DND-41 (cell line): ENCODE measurements at places on chromosomes 6 and 20.
A peak's percentile ranks its signal among the peaks of the same experiment; 100 is the strongest.

- no peak for DNase-seq
Observed at GRCh38 chr6:106882601-106883518, 91.7 kb downstream of the CD24 start.

DNA sequence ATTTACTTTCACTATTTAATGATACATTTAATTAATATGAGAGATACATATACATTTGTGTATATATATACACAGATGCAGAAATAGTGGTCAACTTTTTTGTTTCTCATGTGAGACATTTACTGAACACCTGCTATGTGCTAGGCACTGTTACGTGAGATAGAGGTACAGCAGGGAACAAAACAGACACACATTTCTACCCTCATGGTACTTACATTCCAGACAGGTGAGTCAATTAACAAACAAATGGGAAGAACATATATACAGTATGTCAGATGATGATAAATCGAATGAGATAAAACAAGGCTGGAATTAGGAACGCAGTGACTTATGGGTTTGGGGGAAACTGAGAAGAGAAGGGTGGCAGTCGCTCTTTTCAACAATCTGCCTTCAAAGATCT, 5.1 kb downstream of the TFB1M start:
- no peak for DNase-seq

GRCh38 chr6:11553824-11554223, 16.3 kb downstream of the TMEM170B start:
- DNase-seq = no peak

DNA sequence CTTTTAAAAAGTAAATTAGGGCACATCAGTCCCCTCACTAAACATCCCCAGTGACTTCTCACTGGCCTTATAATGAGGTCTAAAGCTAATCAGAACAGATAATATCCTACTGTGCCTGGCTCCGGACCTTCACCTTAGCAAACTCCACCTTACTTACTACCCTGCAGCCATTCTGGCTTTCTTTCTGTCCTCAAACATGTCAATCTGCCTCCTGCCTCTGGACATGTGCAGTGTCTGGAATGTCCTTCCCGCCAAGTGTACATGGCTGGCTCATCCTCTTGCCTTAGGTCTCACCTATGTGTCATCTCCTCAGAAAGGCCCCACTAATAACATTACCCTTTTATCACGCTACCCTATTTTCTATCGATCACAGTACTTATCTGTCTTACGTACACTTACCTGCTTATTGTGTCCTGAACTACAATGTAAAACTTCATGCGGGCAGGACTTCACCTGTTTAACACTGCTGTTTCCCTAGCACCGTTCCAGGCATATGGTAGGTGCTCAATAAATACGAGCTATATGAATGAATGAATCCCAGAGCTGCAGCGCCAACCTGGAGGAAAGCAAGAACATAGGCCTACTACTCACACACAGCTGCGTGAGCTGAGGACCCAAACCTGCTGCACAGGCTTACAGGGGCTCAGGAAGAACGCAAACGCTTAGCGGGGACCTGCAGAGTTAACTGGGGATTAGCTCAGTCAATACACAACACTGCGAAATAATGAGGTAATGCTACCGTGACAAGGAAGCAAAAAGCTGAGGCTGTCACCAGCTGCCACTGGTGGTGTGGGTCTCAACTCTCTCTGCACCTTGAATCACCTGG, 991 bp downstream of the UQCC2 start:
- DNase-seq = peak; percentile 33

- DNase-seq = no peak
Observed at GRCh38 chr6:156650896-156651390, 126.2 kb upstream of the ARID1B start.

- no peak for DNase-seq
Observed at GRCh38 chr20:329851-330232, 4.5 kb downstream of the SOX12 start.

DNA sequence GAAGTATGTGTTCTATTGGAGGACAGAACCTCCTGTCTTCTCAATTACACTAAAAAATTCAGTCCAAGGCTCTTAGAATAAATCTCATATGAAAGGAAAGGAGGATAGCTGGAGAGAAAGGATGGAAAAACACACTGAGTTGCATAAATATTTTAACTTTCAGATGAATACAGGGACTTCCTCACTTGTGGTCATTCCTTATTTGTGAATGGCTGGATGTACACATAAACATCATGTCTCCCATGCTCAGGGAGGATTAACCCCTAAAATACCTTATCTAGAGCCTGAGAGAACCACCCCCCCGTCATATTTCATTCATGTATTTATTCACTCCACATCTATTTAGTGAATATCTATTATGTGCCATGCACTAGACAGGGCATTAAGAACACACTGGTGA, 217.6 kb upstream of the CITED2 start:
- no peak for DNase-seq

DNA sequence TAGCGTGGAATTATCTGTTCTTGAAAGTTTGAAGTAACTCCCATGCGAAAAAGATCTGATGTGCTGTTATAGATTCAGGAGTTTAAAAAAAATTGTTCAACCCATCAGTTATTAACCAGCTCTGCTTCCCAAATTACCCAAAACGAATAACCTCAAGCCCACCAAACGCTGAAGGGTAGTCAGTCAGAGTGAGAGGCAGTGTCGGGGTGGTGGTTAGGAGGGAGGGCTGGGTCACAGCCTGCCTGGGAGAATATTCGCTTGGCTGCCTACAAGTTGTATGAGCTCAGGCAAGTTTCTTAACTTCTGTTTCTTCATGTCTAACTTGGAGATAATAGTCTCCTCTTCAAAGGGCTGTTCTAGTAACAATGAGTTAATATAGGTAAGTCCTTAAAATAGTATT, 114.6 kb downstream of the JPH2 start:
- DNase-seq = no peak

DNA sequence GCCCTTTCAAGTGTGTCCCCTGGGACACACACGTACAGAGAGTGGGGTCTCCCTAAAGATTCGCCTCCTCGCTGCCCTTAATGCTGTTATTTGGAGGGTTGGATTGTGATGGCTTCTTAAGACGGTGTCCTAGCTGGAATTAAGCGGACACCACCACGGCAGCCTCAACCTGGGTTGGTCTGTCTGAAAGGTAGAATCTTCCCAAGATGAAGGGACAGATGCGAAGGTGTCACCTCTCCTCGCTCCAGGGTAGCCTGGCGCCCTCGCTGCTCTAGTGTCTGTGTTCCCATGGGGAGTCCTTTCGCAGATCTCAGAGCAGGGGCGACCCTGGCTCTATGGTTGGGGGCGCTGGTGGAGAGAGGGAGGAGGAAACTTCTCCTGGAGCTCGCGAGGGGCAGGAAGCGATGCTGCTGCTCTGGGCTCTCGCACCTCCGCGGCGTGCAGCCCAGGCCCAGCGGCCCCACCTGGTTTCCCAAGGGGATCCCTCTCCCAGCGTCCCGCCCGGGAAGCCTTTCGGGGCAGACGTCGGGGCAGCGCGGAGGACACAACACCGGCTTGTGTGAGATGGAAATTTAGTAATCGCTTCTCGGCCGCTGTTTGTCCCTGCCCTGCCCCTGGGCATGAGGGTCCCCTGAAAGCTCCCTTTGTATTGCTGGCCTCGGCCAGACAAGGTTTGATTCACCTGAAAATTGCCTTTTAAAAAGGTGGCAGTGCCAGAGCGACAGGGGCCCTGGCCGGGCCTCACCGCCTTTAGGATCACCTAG, 1.7 kb downstream of the RSPO3 start:
- no peak for DNase-seq

DNA sequence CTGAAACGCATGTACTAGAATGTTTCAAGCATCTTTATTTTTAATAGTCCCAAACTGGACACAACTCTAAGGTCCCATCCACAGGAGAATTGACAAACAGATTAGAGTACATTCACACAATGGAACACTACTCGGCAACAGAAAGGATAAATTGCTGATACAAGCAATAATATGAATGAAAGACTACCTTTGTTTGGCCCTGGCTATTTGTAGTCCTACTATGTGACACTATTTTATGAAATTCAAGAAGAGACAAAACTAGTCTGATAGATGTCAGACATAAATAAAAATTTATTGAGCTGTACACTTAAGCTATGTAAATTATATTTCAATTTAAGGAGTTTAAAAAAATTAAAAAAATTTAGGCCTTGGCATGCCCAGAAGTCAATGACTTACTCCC, 28.0 kb upstream of the RNF24 start:
- DNase-seq = no peak

DNA sequence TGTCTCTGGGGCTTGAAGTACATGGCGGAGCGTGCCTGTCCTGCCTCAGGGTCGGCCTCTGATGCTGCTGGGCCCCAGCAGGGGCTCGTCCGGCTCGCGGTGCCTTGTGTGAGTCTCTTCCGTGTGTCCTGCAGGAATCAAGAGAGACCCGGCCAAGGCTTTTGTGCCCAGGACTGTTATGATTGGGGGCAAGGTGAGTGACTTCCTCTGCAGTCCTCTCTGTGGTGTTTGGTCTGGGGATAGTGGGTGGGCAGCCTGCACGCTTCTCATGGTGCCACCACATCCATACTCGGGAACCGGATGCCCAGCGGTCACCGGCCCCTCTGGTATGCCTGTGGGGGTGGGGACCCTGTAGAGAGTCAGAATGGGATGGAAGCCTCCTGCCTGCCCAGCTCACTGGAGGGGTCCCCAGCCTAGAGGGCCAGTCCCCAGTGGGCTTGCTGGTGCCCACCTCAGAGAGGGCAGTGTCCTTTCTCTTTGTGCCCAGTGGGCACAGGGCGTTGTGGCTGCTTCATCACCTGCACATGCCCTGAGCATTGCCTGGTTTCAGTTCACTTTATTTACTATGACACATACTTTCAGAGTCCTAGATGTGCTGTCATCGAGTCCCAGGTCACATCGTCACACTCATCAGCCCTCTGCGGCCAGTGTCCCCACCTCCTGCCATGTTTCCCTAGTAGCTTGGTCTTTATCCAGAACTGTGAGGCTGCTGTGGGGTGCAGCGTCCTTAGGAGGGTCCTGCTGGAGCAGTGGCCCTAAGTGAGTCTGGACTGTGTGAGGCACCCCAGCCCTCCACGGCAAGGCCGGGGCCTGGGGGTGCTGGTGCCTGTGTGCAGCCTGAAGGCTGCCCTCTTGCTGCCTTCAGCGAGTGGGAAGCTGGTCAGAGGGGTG, 40.7 kb downstream of the PYGB start:
- DNase-seq = no peak

DNA sequence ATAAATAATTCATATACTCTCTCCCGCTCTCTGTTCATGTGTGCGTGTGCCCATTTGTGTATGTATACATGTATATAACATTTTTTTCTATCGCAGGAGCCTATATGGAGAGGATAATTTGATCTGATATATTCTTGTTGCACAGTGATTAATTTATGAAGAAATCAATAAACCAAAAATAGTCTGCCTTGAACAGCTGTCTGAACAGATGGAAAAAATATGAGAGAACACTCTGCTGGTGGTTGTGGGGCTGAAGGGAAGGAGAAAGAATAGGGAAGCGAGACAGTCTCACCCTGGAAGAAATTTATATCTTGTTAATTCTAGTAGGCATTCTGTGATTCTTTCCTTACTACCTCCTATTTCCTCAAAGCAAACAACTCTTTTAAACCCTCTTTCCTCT, 96.6 kb upstream of the B3GAT2 start:
- DNase-seq = no peak

GRCh38 chr6:170153436-170154319, 137.2 kb downstream of the DLL1 start:
- DNase-seq = no peak

DNA sequence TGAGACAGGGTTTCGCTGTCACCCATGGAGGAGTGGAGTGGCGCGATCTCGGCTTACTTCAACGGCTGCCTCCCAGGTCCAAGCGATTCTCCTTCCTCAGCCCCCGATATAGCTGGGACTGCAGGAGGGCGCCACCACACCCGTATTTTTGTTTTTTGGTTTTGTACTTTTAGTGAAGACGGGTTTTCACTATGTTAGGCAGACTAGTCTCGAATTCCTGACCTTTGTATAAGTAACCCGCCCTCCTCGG, 115.4 kb upstream of the BTN3A2 start:
- DNase-seq = no peak

- no peak for DNase-seq
Observed at GRCh38 chr20:9112541-9113515, 43.9 kb downstream of the PLCB4 start.

- DNase-seq = no peak
Observed at GRCh38 chr20:61706259-61706961, 359.3 kb downstream of the TAF4 start.

- DNase-seq = no peak
Observed at GRCh38 chr20:48338717-48339116, 489.1 kb downstream of the PREX1 start.

DNA sequence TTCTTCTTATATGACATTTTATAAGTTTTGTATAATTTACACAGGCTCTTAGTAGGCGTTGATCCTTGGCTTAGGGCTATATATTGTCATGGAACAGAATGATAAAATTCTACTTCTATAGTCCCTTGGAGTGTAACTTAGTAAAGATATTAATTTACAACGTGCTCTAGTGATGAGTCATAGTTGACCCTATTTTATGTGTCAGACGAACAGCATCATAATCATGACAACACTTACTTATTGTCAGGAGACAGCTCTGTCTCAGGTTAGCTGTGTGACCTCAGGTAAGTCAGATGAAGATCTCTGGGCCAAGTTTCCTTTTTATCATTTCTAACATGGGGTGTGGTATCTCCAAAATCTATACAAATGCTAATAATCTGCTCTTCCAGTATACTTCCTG, 473.5 kb downstream of the UTRN start:
- no peak for DNase-seq

- no peak for DNase-seq
Observed at GRCh38 chr20:62923669-62924441, 2.5 kb downstream of the DIDO1 start.

- no peak for DNase-seq
Observed at GRCh38 chr6:7050872-7051779, 56.6 kb upstream of the RREB1 start.

GRCh38 chr20:54078296-54078984, 8.0 kb upstream of the BCAS1 start:
- peak; percentile 37 for DNase-seq

GRCh38 chr6:116596815-116597214, 19.5 kb upstream of the RSPH4A start:
- peak; percentile 27 for DNase-seq

DNA sequence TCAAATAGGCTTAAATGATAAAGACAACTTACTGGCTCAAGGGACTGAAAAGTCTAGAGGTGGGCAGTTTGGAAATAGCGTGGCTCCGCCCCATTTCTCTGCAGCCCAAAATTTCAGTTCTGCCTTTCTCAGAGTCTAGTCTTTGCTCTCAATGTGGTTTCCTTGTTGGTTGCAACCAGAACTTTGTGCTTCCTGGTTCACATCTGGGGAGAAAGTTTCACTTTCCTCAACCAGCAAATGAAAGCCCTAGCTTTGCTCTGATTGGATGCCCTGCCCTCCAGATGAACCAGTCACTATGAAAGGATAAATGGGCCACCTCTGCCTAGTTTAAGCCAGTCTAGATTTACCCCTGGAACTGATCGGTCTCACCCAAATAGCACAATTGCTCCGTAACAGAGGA, 14.9 kb downstream of the SYCP2L start:
- peak; percentile 38 for DNase-seq

- no peak for DNase-seq
Observed at GRCh38 chr6:120587381-120587780, 746.9 kb downstream of the TBC1D32 start.
